Astrocyte of the spinal cord (primary cell): ENCODE measurements at places on chromosomes 2 and 18.

- DNase-seq = no peak
These were observed 37.1 kb downstream of the TACR1 start for GRCh38 chr2:75162259-75162658.

DNA sequence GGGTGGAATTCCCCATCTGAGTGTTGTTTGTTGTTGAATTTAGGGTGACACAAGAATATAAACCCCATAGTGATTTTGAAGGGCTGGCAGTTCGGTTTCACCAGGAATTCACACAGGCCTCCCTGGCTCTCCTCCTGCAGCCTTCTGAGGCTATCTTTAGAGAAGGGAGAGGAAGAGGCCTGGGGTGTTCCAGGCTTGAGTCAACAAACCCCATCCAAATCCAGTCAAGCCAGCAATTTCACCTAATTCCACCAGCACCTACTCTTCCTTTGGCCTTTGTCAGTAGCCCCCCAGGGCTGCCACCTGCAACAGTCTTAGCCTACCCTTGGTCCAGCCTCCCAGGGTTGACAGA lies 32.0 kb downstream of the MARCHF4 start:
- DNase-seq = no peak

DNA sequence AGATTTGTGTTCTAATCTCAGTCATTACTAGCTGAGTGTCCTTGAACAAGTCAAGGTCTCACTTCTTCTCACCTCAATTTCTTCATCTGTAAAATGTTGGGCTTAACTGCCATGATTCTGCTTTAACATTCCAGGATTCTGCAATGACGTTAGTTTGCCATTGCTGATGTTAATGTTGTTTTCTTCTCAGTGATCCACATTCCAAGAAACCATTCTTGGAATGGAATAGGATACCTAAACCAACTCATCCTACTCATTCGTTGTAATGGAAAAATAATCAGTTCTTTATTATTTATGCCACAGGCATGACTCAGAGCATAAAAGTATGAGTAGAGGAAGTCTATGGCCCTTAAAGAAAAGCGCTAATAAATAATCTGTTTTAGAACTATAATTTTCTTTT lies 140.2 kb upstream of the ETAA1 start:
- peak; percentile 73 for DNase-seq

DNA sequence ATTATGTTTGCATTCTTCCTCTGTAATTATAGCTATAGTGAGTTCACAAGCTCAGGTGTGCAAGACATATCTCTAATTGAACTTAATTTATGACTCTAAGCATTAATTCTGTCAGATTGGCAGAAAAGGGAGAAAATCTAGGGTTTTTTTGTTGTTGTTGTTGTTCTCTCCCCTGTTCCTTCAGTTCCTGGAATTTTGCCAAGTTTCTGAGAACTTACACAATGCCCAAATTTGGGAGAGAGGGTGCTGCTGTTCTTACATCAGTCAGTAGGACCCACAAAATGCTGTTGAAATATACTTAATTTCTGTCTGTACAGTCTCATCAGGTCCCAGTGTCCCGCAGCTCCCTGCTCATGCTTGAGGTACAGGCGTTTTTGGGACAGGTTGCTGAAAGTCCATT lies 221.8 kb upstream of the RBMS1 start:
- DNase-seq = no peak

DNA sequence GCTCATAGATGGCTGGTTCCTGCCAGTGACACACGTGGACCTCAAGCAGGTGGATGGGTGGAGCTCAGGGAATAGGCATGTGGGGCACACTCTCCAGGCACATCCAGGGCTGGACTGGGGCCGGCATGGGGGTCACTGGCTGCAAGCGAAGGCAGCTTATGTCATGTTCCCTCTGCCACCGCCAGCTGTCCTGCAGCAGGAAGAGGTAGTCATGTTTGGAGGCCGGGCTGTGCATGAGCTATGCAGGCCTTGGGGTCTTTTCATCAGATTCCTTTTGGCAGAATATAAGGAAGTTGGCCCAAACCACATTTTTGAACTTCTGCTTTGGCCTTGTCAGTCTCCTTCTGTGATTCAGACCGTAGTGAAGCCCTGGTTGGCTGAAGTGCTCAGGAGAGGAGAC lies 61.5 kb downstream of the AGAP1 start:
- DNase-seq = no peak

DNA sequence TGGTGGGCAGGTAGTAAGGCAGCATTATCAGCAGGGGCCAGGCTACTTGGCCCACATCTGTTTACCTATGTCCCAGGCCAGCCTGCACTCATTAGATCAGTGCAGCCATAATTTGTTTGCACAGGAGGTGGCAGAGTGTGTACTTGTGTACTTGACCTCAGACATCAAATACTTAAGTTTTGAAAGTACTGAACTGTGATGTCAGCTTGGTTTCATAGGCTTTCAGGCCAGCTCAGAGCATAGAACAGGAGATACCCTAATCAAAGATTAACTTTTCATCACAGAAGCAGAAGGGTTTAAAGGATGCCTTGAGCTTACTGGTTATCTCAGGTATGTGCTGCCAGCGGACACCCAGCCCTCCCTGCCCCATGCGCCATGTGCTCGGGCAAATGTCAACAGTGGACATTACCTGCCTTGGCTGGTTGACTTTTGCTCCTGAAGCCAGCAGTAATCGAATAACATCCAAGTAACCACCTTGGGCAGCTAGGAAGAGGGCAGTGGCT lies 33.2 kb downstream of the ANKRD29 start:
- no peak for DNase-seq

GRCh38 chr18:69401972-69402532 lies 1.4 kb downstream of the DOK6 start:
- DNase-seq = no peak

DNA sequence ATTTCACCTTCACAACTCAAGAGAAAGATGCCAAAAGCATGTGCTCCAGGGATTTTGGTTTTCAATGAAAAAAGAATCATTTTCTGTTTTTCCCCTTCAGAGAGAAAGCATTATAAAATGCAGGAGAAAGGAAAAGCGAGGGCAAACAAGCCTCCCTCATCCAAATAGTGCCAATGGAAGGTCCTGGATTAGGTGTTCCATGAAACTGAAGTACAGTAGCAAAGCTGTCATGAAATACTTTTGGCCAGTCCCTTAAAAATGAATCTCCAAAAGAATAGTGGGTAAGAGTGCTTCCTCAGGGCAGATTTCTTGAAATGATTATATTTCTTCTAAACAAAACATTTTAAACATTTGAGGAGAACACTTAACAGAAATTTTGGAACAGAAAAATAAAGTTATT lies 182.1 kb upstream of the FOSL2 start:
- DNase-seq = no peak

GRCh38 chr18:2111456-2111855 lies 459.8 kb downstream of the METTL4 start:
- peak; percentile 60 for DNase-seq

DNA sequence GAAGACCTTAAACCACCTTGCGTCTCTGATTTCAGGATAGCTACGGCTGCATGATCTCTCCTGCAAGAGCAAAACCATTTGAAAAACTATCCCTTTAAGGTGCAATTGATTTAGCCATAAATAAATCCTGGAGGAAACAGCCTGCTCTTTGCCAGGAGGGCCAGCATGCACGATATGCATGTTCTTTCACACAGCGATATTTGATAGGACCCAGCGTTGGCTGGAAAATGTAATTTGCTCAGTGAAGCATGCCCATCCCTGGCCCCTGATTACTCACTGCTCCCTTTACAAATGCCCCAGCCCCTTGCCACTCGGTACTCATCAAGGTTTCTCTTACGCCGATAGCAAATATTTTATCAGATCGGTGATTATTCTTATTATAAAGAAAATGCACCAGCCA lies 315.4 kb downstream of the CDH2 start:
- no peak for DNase-seq

GRCh38 chr18:21605213-21605612 lies 4.7 kb upstream of the ESCO1 start:
- DNase-seq = no peak

GRCh38 chr2:185128996-185129395 lies 530.7 kb downstream of the ZNF804A start:
- no peak for DNase-seq

DNA sequence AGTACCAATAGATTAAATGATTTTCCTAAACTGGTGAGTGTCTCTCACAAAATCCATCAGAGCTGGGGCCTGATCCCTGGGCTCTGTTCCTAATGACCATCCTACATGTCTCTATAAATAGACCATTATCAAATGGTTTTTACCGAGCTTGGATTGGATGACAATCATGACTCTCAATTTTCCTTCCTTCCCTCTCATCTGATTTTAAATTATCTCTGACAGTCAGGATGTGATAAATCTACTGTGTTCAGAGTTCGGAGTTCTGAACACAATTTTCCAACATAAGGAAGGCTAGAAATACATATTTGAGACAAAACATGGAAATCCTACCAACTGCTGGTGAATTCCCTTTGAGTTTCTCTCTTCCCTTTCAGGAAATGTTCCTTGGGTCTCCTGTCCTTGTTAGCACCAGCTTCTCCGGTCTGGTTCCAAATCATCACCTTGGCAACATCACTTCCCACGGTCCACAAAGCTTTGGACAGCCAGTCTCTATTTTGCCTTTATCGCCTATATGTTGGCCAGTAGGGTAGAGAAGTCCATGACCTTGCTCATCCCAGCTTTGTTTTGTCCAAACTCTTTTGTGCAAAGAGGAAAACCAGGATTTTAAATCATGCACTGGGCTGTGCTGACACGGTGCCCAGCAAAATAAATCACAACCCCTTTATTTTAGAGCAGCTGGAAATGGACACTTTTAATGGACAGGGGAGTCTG lies 139.6 kb upstream of the ITGA6 start:
- no peak for DNase-seq

DNA sequence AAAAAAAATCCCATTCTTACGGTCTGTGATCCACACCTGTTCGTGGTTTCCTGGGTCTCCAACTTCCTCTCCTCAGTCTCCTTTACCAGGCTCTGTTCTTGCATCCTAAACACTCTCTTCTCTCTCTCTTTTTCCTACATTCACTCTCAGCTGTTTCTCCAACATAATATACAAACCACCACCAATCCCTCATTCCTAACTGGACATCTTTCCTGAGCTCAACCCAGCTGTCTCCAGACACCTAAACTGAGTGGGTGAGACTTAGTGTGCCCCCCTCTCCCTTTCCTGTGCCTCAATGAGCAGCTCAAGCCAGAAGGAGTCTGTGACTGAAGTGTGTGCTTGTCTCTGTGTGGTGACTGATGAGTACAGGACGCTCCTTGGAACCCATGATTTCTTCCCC lies 59.4 kb downstream of the LIPG start:
- DNase-seq = no peak

DNA sequence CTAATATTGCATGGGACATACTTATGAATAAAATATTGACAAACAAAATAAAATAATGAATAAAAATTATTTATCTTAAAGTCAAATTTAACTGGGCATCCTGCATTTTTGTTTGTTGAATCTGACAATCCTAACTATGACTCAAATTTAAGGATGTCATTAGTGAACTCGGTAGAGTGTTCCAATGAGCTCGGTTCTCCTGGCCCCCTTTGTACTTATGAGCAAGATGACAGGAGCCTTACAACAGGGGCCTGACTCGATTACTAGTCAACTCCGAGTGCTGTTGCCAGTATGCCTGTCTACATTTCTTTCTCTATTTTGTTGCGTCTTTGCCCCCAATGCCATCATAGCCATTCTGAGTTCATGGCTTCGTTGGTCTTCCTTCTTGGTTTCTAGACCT lies 40.3 kb downstream of the HRH4 start:
- no peak for DNase-seq

DNA sequence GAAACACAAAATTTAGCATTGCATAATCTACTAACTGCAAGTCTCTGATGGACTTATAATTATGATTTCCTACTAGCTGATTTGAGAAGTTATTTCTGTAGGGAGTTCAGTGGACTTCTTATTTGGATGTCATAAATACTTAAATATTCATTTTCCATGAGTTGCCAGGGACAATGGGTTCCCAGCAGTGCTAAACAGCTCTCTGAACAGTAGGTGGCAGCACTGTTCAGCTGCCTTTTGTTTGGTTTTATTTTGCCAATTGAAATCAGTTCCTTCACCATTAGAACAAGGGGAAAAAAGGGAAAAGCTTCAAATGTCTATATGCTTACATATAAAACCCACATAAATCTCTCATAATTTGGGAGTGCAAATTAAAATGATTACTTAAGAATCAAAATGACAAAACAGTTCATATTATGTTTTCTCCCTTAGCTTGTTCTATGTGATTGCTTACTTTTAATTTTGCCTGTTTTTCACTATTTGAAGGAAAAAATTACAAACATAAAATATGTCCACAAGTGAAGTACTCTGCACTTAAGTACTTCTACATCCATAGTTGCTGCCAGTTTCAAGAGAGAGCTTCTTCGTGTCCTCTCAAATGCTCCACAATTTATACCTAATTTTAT lies 898.9 kb downstream of the CPS1 start:
- peak; percentile 65 for DNase-seq

- DNase-seq = no peak
These were observed 44.3 kb upstream of the MRPL33 start for GRCh38 chr2:27727257-27727656.

GRCh38 chr2:223943561-223944008 lies 1.6 kb downstream of the WDFY1 start:
- DNase-seq = peak; percentile 57

DNA sequence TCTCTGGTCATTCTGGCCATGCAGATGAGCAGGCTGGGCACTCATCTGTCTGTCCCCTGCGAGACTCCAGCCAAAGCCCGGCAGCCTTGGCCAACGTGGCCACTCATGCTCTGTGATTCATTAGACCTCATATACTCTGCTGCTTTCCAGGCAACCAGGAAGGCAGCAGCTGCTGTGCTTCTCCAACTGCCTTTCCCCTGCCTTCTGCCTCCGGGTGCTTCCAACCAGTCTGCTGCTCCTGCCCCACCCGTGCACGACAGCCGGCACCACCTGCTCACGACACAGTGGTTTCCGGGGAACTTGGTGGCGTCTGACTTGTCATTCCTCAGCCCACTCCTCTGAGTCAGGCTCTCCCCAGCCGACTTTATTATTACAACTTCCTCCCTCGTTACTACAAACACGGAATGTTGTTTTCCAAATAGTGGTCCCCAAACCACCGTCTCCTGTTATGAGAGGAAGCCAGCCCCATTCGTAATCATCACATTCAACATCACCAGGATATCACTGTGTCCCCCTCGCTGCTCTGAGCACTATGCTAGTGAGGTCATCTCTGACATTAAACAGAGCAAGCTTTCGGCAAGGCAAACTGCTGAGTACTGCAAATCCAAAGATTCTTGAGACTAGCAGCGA lies 392.4 kb downstream of the ALK start:
- DNase-seq = peak; percentile 62

DNA sequence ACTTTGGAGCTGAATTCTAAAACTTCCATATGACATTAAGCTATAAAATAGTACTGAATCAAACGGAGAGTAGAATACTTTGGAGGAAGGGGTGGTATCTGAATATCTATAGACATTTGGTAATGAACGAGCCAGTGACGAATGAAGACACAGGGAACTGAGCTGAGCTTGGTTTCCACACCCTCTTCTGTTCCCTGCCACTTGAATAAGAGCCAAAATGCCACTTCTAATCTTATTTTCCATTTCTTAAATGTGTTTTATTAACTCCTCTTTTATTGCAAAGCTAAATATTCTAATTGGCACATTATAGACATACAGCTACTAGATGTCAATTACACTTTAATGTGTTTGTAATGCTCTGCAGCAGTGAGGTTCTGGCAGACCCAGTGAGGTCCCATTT lies 76.1 kb downstream of the AFF3 start:
- DNase-seq = no peak

- DNase-seq = no peak
These were observed 576.7 kb upstream of the ZEB2 start for GRCh38 chr2:145096582-145096981.
